GDM1 (cell line): ENCODE measurements at places on chromosomes 3 and 15.

DNA sequence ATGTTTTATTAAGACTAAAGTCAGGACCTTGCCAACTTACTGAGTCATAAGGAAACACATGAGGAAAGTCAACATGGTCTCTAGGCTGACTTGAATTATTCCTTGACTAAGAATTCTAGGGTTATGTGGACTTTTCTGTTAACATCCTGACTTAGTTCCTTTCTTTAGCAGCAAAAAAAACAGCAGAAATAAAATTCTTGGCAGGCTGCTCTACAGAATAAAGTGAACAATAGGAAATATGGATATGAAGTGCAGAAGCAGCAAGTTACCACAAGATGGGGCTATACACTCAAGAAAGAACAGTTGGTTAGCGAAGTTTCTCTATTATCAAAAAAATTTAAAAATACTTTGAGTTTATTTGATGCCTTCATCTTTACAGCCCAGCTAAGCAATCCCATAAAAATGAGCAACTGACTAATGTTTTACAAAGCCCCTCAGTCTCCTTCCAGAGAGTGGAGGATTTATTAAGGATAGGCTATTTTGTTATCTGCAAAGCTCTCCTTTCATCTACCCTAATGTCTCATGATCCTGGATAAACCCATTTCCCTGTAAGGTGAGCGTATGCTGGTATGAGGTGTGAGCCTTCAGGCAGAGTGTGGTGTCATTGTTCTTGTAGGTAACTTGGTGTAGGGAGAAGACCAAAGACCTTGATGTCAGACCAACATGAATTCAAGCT is 23.1 kb upstream of the MCCC1 start:
- peak; percentile 15 for DNase-seq

- DNase-seq, result no peak
These were observed 27.3 kb downstream of the DUT start for GRCh38 chr15:48358229-48359152.

DNA sequence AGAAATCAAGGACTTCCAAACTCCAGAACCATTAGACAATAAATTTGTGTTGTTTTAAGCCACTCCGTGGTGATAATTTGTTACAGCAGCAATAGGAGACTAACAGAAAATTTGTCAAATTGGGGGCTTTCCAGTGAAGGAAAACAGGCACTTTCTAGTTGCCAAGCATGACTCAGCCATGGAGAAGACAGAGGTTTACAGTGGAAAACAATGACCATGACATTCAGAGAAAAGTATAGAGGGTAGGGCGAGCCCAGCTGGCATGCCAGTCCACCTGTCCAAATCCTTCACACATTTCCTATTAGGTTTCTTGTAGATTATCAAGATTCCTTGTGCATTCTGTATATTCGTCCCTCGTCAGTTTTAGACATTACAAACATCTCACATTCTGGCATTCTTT is 24.9 kb downstream of the SLCO2A1 start:
- DNase-seq, result no peak

DNA sequence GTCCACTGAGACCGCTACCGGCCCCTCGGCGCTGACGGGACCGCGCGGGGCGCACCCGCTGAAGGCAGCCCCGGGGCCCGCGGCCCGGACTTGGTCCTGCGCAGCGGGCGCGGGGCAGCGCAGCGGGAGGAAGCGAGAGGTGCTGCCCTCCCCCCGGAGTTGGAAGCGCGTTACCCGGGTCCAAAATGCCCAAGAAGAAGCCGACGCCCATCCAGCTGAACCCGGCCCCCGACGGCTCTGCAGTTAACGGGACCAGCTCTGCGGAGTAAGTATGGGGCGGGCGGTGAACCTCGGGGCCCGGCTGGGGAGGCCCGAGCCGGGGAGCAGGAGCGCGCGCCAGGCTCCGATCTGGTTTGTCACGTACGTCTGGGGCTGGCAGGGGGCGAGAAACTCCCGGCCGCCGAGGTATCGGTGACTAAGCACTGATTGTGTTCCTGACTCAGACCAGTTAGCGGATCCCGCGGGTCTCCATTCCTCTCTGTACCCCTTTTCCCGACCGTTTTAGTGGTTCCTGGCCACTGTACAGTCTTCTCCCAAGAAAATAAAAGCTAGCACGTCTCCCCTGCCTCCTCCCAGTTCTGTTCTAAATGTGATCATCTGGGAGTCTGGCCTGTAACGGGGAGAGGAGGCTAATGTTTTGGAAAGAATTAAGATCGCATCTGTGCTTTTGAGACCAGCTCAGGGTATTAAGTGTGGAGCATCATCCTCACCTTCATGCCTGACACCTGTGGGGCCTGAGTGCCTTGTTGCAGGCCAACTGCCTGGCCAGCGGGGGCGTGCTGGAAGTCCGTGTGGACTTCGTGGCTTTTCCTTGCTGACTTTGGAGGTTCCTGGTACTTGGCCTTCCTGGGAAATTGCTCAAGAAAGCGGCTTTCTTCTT is 691 bp downstream of the MAP2K1 start:
- DNase-seq, result peak; percentile 30

DNA sequence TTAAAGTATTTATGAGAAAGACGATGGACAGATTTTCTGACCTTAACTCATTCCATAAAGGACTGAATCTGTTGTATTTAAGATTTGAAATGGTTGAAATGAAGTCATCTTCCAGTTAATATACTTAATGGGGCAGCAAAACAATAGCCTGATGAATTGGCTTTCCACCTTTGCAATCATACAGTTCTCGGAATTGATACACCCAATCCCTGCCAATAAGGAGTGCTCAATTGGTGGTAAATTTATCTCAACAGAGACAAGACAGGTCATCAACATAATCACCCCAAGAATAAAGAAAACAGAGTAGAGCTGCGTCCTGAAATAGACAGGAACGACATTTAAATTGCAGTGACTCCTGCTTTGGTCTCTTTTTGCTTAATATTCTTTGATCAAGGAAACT is 11.2 kb downstream of the ANXA2 start:
- DNase-seq, result no peak

DNA sequence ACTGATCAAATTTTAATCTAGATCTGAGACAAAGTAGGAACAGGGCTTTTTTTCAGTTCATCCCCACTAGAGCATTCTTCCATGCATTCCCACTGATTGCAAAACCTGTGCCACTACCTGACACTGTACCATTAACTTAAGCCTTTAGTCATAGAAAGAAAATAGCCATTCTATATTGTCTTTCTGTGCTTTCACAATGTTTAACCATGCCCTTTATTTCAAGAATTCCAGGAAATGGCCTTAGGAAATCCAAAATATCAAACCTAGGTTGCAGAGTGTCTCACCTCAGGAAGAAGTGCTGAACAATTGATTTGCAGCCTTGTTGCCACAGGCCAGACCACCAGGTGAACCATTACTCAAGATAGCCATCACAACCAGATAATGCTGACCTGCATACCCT is 56.2 kb upstream of the TGFBR2 start:
- no peak for DNase-seq
